SHP77 treated with DMSO at 0.1 percent for 48 hours (cell line): ENCODE measurements at places on chromosomes 16 and 17.

- no peak for DNase-seq
Observed at GRCh38 chr16:50372611-50373344, 4.0 kb upstream of the BRD7 start.

GRCh38 chr16:57039148-57039812, 49.9 kb downstream of the NLRC5 start:
- no peak for DNase-seq

- no peak for DNase-seq
Observed at GRCh38 chr17:21318439-21318838, 33.9 kb downstream of the MAP2K3 start.

- no peak for DNase-seq
Observed at GRCh38 chr17:55284001-55284884, 19.5 kb downstream of the HLF start.

GRCh38 chr16:11200592-11200991, 55.4 kb downstream of the SOCS1 start:
- no peak for DNase-seq

GRCh38 chr17:40327244-40327729, 18.3 kb downstream of the RARA start:
- no peak for DNase-seq

GRCh38 chr17:40499551-40500189, 1.8 kb downstream of the TNS4 start:
- peak; percentile 7 for DNase-seq

DNA sequence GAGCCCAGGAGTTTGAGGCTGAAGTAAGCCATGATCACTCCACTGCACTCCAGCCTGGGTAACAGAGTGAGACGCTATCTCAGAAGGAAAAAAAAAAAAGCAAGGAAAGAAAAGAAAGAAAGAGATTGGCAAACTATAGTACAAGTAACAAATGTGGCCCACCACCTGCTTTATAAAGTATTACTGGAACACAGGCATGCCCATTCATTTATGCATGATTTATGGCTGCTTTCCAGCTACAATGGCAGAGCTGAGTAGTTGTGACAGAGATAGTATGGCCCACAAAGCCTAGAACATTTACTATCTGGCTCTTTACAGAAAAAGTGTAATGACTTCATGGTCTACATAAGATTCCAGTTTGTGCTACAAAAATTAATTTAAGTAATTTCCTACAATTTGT, 23.6 kb downstream of the C16orf87 start:
- DNase-seq, result no peak

- no peak for DNase-seq
Observed at GRCh38 chr17:58184308-58184985, 8.1 kb upstream of the EPX start.

GRCh38 chr17:74161503-74161875, 42.0 kb upstream of the RPL38 start:
- no peak for DNase-seq

DNA sequence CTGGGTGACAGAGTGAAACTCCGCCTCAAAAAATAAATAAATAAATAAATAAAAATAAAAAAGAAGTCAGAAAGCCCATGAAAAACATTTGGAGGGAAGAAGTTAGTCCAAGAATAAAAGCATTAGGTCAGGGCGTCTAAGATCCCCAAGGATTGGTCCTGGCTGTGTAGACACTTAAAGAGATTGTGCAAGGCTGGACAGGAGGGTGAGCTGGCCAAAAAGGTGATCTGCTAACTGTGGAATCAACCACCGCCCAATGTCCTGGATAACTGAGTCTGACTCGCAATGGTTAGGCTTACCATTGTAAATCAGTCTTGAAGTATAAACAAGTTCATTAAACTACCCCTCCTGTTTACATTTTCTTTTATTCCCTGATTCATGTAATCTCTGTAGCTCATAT, 8.8 kb upstream of the ABCA8 start:
- DNase-seq, result no peak

- DNase-seq, result no peak
Observed at GRCh38 chr17:57403236-57403635, 146.9 kb downstream of the MSI2 start.

GRCh38 chr17:72594248-72594647, 473.4 kb downstream of the SOX9 start:
- DNase-seq, result no peak

- DNase-seq, result no peak
Observed at GRCh38 chr17:42493319-42493718, 34.6 kb downstream of the ATP6V0A1 start.

DNA sequence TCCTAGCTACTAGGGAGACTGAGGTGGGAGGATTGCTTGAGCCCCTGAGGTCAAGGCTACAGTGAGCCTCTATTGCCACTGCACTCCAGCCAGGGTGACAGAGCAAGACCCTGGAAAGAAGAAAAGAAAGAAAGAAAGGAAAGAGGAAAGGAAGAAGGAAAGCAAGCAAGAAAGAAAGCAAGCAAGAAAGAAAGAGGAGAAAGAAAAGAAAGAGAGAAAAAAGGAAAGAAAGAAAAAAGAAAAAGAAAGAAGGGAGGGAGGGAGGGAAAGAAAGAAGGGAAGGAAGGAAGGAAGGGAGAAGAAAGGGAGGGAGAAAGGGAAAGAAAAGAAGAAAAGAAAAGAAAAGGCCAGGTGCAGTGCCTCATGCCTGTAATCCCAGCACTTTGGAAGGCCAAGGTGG, 9.0 kb downstream of the ACTG1 start:
- DNase-seq, result no peak

GRCh38 chr16:89093602-89094251, at the start of gene ACSF3:
Gene ACSF3, plus strand, starts transcription at chr16:89093852. Its CDS starts 6,830 bp downstream, at chr16:89100682.
- DNase-seq, result no peak

DNA sequence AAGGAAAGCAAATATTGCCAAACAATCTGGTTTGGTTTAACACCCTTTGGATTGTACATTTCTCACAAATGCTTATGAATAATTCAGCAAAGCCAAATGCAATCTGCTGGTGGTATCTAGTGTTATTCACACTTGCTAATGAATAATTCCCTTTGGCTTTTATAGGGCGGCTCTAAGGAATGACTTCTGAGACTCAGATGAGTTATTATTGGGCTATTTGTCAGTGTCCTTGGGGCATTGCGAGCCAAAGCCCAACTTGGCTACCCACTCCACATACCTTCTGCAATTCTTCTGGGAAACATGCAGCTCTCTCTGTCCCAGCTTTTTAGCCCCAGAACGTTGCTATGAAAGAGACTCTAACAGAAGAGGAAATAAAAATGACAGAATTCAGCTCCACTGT, 41.1 kb downstream of the FTO start:
- DNase-seq, result no peak

- no peak for DNase-seq
Observed at GRCh38 chr17:40341808-40342503, 22.6 kb downstream of the GJD3 start.

DNA sequence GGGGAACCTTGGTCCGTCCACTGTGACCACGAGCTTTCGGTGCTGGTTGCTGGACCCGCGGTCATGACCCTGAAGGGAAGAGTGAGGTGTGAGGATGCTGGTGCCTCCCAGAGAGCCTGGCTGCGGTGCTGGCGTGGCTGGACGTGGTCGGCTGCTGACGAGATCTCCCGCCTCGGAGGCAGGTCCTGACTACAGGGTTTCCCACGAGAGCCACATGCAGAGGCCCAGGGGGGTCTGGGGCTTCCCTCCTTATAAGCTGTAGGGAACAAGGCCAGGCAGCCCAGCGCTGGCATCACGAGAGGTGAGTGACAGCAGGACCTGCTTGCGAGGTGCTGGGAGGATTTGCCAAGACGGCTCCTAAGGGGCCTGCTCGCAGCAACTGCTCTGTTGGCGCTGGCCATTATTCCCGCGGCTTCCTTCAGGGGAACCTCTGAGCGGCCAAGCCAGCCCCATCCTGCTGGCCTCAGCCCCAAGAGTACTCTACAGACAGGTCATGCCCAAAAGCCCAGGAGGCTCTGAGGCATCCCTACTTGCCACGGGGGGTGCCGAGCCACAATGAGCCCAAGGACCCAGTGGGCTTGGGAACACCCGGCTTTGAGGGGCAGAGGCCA, 134.8 kb downstream of the FOXL1 start:
- DNase-seq, result no peak

- no peak for DNase-seq
Observed at GRCh38 chr17:80006339-80006720, 29.3 kb downstream of the TBC1D16 start.

DNA sequence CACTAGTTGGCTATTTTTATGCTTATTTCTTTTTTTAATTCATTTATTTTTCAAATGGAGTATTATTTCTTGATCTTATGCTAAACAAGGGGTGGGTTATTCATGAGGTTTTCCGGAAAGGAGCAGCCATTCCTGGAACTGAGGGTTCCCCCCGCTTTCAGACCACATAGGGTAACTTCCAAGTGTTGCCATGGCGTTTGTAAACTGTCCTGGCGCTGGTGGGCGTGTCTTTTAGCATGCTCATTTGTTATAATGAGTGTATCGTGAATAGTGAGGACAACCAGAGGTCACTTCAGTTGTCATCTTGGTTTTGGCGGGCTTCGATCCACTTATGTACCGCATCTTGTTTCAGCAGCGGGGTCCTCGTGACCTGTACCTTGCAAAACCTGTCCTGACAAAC, 29.6 kb upstream of the ASGR2 start:
- no peak for DNase-seq

GRCh38 chr17:43515656-43516055, 30.5 kb downstream of the ETV4 start:
- DNase-seq, result no peak

DNA sequence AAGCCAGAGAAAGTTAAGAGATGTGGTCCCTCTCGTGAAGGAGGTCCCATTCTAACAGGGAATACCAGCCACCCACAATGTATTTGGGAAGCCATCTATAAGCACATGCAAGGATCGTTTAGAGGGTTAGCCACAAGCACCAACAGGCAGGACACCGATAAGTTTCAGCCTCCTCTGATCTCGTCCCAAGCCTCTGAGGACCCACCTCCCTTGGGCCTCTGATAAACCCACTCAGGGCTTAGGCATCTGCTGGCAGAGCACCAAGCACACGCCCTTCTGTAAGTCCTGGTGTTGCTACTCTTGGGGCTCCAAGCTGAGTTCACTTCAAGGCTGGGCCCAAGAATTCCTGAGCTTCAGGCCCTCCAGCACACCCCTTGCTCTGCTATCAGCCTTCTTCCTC, 5.4 kb upstream of the PNPO start:
- no peak for DNase-seq

DNA sequence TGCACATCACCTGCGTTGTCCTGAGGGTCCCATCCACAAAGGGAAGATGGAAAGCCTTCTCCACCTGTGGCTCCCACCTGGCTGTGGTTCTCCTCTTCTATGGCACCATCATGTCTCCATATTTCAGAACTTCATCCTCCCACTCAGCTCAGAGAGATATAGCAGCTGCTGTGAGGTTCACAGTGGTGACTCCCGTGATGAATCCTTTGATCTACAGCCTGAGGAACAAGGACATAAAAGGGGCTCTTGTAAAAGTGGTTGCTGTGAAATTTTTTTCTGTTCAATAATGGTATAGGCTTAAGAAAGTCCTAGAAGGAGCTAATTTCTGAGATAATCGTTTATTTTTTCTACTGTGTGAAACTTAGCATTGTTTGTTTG, 18.7 kb downstream of the ZNF200 start:
- no peak for DNase-seq

- DNase-seq, result no peak
Observed at GRCh38 chr17:77371888-77372443, 231.2 kb downstream of the SEC14L1 start.

- peak; percentile 54 for DNase-seq
Observed at GRCh38 chr17:44023545-44024270, 8.9 kb upstream of the TMEM101 start.

- no peak for DNase-seq
Observed at GRCh38 chr17:61486135-61487120, 34.2 kb downstream of the TBX4 start.

- DNase-seq, result no peak
Observed at GRCh38 chr16:84143784-84144199, 1.2 kb downstream of the HSDL1 start.

DNA sequence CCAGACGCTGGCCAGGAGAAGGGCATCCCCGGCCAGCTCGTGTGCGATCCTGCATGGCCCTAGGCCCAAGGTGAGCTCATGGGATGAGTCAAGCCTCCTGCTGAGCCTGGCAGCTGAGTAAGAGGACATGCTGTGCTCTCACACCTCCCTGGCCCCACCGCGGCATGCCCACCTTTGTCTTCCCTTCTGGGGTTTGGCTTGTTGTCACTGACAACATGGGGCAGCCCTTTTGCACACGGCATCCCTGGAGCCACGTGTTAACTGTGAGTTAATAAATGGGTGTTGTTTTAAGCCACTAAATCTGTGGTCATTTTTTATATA, 8.9 kb upstream of the TNS4 start:
- DNase-seq, result no peak

GRCh38 chr16:3731126-3731935, 14.0 kb upstream of the TRAP1 start:
- no peak for DNase-seq

DNA sequence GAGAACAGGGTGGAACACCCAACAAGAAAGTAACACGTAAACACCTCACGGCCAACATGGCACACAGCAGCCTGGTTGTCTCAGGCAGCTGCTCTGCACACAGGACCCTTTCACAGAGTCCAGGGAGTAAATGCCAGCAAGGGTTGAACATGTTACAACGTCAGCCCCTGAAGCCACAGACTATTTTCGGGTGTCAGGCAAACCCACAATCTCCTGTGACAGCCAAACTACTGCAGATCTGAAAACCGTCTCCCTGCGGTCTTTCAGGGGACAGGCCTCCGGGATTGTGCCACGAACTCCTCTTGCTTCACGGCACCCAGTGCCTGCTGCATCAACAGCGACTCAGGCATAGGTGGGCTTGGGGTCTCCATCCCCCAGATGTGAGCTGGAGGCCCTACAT, 127.7 kb downstream of the XYLT1 start:
- DNase-seq, result no peak

DNA sequence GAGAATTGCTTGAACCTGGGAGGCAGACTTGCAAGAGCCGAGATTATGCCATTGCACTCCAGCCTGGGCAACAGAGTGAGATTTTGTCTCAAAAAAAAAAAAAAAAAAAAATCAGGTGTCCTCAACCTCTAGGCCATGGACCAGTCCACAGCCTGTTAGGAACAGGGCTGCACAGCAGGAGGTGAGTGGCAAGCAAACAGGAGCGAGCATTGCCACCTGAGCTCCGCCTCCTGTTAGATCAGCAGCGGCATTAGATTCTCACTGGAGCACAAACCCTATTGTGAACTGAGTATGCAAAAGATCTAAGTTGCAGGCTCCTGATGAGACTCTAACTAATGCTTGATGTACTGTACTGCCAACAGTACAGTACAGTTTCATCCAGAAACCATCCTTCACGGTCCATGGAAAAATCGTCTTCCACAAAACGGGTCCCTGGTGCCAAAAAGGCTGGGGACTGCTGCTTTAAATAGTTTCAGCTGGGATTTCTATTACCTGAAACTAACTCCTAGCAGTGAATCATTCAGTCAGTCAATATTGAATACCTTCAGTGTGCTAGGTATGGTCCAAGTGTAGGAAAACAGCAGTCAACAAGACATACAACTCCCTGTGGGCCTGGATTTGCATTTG, 56.3 kb upstream of the DHX40 start:
- DNase-seq, result no peak
